ENCODE measurements at places on chromosomes 1 and 21. TPM values are rescaled to one million over a fixed set of nuclear protein-coding genes. Genes with fewer than 3 reads are reported as not detected.

AURKAIP1 gene
- 226 TPM for total RNA-seq

- no peak for DNase-seq
Measured at GRCh38 chr1:153976819-153977249, 640 bp downstream of the JTB start.

SLAMF7 gene
- not detected for total RNA-seq

- no peak for DNase-seq
Measured at GRCh38 chr1:51378871-51379270, 48.5 kb upstream of the TTC39A start.
